ENCODE measurements at places on chromosomes 4 and X.

DNA sequence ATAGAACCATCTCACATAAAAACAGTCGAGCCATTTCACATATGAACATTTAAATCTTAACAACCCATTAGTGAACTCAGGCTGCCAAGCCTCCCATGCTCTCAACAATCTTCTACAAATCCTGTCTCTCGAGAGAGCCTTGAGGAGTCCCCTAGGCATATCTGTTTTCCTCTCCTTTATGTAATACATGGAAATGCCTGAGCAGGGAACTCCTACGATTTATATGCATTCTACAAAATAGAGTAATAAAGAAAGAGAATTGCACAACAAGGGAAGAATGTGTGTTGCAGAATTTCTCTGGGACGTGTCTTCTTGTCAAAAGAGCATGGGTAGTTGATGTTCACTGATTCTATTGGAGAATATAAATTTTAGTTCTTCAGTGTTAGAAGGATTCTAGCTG is 101.8 kb upstream of the VCX2 start:
- DNase-seq, result no peak

- no peak for DNase-seq
These were observed 157.6 kb downstream of the DCK start for GRCh38 chr4:71151054-71151453.

DNA sequence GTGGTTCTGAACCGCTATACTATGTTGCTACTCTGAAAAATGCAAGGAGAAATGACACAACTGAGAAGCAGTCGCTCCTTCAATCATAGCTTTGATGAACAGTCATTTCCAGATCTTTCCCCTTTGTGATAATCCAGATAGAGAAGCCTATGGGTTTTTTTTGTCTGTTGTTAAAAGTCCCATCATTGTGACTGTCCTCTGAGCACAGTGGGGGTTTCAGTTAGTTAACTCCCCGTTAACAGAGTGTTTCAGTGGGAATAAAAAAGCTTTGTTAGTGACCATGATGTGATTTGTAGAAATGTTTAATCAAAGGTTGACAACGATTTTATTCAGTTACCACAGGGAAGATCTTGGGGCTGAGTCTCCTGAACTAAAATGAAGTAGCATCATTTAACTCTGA is 176.2 kb upstream of the MAOA start:
- DNase-seq, result no peak

DNA sequence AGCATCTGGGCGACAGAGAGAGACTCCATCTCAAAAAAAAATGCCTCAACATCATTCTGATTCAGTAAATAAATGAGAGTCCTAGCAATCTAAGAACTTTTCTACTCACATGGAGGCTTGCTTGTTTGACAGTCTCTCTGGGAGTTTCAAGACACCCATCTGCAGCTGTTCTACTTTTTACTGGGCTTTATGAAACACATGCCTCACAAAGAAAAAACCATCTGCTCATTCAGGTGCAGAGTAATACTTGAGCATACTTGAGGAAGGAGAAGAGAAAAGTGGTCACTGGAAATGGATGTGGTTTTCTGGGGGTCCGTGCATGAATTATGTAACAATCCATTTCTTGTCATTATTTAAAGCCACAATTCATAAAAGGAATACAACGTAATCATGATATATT is 87.1 kb upstream of the DDX53 start:
- no peak for DNase-seq

GRCh38 chr4:111464251-111465045 is 680.8 kb upstream of the FAM241A start:
- DNase-seq, result no peak

Measured in GM12892 (cell line).